ENCODE measurements at places on chromosomes 7 and 10. TPM values are rescaled to one million over a fixed set of nuclear protein-coding genes. Genes with fewer than 3 reads are reported as not detected.

GRCh38 chr10:104040382-104040781, 45.3 kb downstream of the COL17A1 start:
- DNase-seq = no peak

DNA sequence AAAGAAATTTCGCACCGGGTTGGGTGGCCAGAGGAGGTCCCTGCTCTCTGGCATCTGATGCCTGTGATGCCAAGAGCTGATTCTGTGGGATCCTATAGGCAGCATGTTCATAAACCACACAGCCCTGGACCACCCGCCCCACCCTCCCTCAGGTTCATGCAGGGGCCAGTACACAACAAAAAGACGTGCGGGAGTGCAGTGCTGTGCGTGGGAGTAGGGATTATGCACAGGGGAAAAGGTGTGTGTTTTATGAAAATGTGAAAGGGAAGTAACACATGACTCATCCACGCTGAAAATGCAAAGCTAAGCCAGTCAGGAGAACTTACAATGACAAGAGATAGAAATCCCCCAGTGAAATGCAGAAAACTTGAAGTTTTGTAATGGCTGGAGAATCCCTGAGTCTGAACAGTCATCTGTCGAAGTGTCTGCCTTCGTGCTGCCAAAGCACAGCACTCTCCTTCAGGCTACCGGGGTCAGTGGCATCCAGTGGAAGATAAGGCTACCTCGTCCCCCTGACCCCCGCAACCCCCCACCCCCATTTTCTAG, 1.1 kb downstream of the KIAA1217 start:
- peak; percentile 75 for DNase-seq

DNA sequence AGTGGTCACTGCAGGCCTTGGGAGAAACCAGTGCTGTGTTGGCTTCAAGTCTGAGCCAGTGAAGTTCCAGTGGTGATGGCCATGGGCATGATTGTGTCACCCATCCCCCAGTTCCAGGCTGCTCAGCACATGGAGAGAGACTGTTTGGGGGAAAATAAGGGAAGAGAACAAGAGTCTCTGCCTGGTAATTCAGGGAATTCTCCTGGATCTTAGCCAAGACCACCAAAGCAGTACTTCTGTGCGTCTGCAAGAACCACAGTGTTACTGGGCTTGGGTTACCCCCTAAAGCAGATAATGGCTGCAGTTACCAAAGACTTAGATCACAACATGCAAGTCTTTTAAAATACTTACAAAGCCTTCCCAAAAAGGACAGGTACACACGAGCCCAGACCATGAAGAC, 225.0 kb upstream of the SEMA3C start:
- no peak for DNase-seq

- DNase-seq = no peak
These were observed 30.0 kb downstream of the DOCK4 start for GRCh38 chr7:112176241-112176640.

GRCh38 chr10:77771851-77772250, 134.2 kb upstream of the KCNMA1 start:
- no peak for DNase-seq

DNA sequence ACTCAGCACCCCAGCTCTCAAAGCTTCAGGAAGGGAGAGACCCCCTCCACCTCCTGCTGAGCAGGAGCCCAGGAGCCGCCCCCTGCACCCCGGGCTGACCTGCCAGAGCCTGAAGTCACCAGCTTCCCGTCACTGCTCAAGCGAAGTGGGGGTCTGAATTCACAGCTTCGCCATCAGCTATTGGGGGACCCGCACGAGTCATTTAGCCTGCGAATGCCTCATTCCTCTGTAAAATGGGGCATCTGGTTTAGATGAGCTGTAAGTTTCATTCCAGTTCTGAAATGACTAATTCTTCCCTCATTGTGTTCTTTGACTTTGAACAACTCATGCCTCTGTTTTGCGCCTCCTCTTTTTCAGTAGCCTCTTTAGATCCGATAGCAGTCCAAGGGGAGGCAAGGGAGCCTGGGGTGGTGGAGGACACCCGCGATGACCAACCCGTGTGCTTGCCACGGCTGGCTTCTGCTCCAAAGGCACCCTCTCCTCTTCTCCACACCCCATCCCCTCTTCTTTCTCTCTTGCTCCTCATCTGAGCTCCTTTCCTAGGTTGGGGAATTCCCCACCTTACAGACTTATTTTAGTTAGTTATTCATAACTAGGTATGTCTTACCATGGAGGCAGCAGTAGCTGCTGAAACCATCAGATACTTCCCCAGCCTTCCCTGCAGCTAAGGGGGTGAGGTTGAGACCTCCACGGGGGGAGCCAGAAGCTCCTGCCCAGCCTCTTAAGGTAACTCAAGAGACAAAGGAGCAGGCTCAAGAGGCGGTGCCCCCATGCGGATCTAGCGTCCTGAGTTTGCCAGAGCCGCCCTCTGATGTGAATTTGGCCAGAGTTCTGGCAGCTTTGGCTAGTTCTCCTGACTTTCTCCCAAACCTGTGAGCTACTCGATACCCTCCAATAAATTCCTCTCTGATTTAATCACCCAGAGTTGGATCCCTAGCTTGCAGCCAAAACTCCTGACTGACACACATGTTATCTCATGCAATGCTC, 47.7 kb downstream of the RBM17 start:
- no peak for DNase-seq

DNA sequence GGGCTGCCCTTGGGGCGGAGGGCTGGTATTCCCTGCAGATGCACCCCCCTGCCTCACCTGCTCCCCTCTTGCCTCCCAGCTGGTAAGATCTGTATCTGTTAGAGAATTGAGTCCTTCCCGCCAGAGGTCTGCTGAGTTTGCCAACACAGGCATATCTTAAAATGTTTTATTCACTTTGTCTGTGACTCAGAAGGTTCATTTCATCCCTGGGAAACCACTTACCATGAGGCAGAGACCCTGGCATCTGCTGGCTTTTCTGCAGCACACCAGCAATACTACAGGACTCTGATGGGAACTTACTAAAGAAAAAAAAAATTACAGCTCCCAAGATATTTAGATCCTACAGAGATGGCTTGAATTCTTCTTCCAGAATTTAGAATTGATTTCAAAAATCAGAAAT, 131.3 kb downstream of the PLPP4 start:
- DNase-seq = no peak

DNA sequence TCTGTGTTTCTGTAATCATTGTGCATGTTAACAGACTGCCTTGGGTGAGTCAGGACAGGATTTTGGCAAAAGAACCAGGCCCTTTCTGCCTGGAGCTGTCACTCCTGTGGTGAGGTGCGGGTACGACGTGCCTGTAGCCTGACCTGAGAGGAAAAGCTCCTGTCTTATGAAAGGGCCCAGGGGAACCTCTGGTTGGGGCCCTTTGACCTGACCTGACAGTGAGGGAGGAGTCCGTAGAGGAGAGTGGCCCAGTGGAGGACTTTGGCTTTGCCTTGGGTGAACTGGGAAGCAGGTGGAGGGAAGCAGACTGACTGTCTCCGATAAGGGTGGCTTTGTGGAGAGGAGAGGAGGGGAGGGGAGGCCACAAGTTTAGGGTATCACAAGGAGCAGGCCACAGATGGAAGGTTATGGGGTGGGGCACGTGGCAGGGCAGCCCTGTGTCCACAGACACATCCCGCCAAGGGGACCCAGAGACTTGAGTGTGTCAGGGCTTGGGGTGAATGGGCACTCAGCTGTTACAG, 6.9 kb downstream of the PFKP start:
- peak; percentile 33 for DNase-seq

DNA sequence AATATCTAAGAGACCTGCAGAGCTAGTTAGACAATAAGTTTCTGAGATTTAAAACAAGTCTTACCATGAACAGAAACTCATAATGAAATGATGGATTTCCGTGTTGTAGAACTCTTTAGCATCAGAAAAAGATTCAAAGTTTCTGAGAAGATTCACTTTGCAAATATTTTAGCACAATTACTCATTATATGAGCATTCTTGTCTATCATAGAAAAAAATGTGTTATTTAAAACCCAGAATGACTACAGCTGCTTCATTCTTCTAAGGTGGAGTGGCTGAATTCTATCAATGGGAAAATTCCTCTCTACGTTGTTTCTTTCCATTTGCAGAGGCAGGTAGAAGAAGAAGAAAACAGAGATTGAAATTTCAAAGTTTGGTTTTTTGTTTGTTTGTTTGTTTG, 21.0 kb upstream of the RALA start:
- DNase-seq = no peak

- no peak for DNase-seq
These were observed 713 bp downstream of the IMMP2L start for GRCh38 chr7:111561654-111561903.

- DNase-seq = no peak
These were observed 6.4 kb downstream of the SH2B2 start for GRCh38 chr7:102292813-102293798.

GRCh38 chr10:132970641-132971438, 28.5 kb upstream of the CFAP46 start:
- peak; percentile 39 for DNase-seq

GRCh38 chr10:6164271-6165095, 38.2 kb upstream of the PFKFB3 start:
- no peak for DNase-seq

DNA sequence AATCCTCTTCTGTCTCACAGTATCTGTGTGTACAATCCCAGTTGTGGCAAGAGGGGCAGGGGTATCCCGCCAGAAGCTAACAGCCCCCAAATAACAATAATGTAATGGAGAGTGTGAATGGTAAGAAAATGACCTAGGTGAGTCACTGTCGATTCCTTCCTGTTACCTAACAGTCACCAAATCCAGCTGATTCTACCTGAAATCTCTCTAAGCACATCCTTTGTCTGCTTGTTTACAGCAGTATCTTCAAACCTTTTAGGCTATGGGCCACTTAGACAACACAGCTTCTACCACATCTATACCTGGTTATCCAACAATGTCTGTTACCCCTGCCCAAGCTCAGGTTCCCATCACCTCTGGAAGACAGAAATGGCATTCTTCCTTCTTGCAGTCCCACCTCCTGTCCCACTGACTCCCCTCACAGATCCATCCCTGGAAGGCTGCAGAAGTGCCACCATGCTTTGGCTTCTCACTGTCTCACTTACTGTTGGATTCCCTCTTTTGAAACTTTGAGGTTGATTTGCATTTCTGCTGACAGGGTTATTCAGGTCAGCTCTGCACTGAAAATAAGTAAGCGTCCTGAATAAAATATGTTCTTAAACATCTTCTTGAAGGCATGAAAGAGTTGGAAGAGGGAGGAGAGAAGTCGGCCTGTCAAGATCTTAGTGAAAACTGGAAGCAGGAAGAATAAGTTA, 13.1 kb downstream of the PIP4K2A start:
- no peak for DNase-seq

- DNase-seq = no peak
These were observed 292.7 kb downstream of the EXOC4 start for GRCh38 chr7:133545618-133546017.

DNA sequence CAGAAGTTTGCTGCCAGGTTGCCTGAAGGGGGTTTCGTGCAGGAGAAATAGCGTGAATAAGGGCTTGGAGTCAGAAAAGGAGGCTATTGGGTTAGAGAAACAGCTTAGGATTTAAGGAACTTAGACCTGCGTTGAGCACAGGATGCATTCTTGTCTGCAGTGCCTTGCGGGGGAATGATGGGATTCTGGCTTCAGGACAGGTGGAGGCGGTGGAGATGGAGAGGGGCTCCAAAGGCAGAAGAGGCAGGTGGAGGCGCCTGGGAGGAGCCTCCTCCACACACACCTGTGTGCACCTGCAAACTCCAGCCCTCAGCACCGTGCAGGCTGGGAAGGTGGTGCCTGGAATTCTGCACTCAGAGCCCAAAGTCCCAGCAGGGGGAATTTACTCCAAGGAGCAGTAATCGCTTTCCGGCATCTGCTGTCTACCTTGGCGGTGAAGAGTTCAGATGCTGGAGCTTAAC, 1.8 kb downstream of the CLIP2 start:
- DNase-seq = no peak

GRCh38 chr10:64039198-64039597, 518.0 kb downstream of the REEP3 start:
- DNase-seq = peak; percentile 26

DNA sequence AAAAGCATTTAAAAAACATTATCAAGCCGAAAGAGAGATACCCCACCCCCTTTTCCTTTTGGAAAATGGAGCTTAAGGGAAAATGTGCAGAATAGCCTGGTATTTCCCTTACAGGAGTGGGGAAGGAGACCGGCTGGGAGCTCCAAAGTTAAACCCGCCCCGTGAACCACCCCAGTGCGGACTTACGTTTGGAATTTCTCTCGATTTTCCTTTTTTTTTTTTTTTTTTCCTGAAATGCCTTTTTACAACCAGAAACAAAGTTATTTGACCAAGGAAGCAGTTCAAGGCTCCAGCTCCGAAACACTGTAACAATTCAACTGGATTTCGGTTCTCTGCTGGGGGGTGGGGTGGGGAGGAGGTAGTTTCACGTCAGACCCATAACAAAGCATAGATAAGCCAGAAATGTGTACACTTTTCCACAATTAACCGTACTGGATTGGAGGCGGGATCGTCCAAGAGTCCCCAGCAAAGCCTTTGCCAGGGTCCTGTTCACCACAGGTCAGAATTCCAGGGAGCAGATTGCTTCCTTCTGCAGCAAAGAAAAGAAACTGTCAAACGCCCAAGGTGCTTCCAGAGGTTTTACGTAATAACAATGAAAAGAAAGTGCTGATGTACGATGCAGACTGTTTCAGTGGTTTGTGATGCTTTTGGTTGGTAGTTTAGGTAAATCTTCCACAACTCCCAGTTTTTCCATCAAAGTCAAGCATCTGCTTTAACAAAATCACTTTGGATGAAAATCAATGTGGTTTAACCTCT, 6.7 kb downstream of the SKIDA1 start:
- peak; percentile 66 for DNase-seq

- DNase-seq = peak; percentile 91
These were observed 17.5 kb downstream of the ACTA2 start for GRCh38 chr10:88934900-88935672.

DNA sequence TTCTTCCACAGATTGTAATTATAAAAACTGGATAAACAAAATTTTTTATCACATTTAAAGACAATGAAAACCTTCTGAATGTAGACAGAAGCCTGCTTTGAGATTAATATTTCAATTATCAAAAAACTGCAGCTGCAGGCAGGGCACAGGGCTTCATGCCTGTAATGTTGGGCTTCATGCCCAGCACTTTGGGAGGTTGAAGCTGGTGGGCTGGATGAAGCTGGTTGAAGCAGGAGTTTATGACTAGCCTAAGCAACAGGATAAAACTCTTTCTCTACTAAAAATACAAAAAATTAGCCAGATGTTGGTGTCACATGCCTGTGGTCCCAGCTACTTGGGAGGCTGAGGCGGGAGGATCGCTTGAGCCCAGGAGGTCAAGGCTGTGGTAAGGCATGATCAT, 41.2 kb downstream of the PDZD8 start:
- DNase-seq = no peak

GRCh38 chr7:134910968-134911367, 75.3 kb upstream of the AGBL3 start:
- no peak for DNase-seq

The ABCB1 gene
- 48.3 TPM for total RNA-seq

The ZP3 gene
- 17.5 TPM for total RNA-seq

The PTPRN2 gene
- total RNA-seq = 4.8 TPM

The NEBL gene
- total RNA-seq = 21.2 TPM

The GBF1 gene
- total RNA-seq = 53.3 TPM

The NUTM2E gene
- 0.16 TPM for total RNA-seq

The LRRTM3 gene
- 0.22 TPM for total RNA-seq

The PHYHIPL gene
- 12.0 TPM for total RNA-seq

The OR2A12 gene
- total RNA-seq = not detected

Measured in kidney (tissue), 22 donors.